Inflammatory macrophage (primary cell): ENCODE measurements at places on chromosomes 5 and 9.
A peak's percentile ranks its signal among the peaks of the same experiment; 100 is the strongest.

GRCh38 chr9:103660830-103661229, 433.3 kb upstream of the SMC2 start:
- no peak for DNase-seq

DNA sequence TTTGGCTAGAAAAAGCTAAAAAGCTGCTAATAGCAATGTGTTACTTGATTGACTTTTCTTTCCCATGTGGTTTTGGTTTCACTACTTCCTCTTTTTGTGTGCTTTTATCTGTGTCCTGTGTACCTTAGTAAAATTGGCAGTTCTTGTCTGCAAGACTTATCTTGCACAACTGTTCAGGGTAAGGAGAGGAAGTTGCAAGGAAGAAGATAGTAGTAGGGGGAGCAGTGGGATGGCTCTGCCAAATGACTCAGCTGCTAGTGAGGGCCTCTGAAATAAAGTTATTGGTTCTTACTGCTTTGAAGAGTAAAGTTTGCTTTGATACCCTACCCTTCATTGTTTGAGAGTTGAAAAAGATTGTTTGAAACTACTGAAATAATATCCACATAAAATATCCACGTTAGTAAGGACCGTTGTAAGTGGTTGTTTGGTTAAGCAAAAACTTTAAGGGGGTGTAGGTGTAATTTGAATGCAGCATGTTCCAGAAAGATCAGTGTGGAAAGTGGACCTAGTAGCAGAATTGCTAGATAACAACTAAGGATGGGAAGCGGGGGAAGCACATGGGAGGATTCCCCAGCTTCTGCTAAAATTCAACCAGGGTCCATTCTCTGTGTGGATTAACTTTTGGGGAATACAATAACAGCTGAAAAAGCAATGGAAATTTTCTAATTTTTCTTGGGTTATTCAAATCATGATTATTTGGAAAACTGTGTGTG, 123.5 kb downstream of the SCAMP1 start:
- DNase-seq, result peak; percentile 84

- DNase-seq, result no peak
Measured at GRCh38 chr9:95989297-95989696, 113.8 kb downstream of the ERCC6L2 start.

GRCh38 chr5:128213833-128214232, 130.3 kb downstream of the SLC12A2 start:
- no peak for DNase-seq

DNA sequence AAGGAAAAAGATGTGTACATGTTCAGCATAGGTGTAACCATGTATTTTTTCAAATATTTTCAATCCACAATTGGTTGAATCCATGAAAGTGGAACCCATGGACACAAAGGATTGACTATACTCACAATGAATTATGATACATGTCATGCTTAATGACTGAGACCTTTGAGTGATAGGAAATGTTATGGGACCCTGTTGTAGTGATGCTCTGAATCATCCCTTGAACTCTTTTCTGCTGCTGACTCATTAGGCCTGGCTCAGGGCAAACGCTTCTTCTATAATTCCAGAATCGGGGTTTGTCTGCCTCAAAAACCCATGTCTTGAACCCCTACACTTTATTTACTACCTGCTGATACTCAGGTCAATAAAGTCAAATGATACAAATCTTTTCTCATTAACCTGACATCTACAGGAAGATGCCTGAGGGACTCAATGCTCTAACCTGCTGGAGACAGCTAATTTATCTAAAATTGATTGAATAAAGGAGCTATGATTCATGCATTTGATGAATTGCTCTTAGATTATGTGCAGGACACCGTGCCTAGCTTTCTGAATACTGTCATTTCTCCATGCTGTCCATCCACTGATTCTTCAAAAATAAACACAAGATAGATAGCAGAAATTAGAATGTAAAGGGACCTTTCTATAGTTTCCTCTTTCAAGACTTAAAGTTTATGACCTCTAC, 260.1 kb downstream of the PRELID2 start:
- DNase-seq, result no peak

DNA sequence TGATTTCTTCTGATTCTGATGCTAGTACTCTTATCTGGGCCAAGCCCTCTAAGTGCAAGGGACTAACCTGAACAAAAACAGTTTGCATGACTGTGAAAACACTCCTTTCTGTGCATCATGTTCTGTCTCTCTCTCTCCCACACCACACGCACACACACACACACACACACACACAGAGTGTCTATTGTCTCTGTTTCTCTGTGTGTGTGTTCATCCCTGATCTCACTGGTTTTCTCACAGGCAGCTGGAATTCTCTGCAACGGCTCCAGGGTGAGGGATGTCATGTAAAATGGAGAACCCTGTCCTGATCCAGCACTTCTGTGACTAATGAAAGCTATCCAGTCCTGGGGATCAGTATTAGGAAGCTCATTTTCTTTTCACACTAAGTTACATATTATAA, 453.1 kb upstream of the RGMB start:
- no peak for DNase-seq

DNA sequence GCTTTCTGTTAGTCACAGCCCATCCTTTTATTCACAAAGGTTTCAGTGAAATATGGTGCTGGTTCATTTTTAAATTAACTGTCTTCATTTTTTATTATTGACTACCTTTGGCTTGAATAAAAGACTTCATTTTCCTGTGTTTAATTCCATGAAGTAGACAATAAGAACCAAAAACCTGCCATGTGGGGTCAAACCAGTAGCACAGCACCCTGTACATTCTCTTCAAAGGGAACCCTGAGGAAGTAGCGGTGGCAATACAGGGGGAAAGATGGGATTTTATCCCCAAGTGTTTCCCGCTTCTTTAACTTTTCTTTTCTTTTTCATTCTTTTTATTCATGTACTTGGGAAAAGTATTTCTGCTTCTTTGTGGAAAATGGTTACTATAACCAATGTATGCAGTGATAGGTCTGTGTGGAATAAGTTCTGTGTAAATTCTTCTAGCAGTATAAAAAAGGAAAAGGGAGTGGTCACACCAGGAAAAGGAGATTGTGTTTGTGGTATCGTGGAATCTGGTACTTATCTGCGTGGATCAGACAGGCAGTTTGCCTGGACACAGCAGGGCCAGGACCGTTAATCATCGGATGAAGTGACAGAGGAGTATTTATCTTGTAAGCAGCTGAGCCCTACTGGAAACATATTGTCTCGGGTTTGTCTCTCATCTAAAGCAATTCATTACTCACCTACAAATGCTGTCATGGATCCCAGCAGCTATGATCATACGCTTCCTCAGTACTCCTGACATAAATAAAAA, 94.2 kb downstream of the PPIC start:
- no peak for DNase-seq

- DNase-seq, result no peak
Measured at GRCh38 chr5:102596113-102596512, 97.3 kb upstream of the SLCO6A1 start.

DNA sequence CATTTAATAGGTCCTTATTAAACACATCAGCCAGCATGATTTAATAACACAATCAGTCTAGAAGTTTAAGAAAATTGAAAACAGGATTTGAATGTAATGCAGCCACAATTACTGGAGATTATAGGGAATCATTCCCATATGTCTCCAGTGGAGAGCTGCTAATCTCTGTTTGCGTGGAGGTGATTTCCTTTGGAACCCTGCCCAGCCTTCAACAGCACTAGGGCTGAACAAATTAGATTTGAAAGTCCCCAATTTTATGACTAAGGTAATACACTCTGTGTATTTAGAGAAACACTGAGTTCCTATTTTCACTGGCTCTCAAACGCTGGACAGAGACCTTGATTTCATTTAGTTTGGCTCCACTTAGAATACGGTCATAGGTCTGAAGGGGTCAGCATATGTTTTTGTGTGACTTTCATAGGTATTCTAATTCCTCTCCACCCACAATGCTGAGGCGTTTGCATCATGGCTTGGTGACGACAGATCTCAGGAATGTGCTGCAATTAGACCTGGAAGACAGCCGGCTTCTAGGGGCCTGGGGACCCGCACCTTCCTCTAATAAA, 508.3 kb downstream of the EBF1 start:
- no peak for DNase-seq

- no peak for DNase-seq
Measured at GRCh38 chr9:27430750-27431535, 93.1 kb upstream of the IFNK start.

DNA sequence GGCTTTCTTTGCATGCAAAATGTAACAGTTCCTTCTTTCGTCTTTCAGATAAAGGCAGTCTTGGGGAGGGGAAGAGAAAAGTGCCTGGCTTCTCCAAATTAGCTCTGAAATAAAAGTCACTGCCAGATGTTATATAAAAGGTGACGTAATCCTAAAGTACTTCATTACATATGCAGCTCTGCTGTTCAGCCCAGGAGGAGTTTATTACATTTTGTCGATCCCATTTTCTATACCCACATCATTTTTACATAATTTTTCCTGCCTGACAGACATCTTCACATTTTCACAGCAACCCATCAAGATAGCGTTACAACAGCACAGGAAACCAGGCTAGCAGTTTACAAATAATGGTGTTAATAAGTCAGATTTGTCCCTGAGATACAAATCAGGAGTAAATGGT, 86.7 kb upstream of the SLC30A5 start:
- DNase-seq, result no peak

GRCh38 chr5:111313017-111313724, 89.0 kb downstream of the CAMK4 start:
- no peak for DNase-seq

- DNase-seq, result no peak
Measured at GRCh38 chr9:127637322-127637847, 25.3 kb downstream of the STXBP1 start.

- DNase-seq, result no peak
Measured at GRCh38 chr5:72452515-72453245, 54.5 kb downstream of the ZNF366 start.

DNA sequence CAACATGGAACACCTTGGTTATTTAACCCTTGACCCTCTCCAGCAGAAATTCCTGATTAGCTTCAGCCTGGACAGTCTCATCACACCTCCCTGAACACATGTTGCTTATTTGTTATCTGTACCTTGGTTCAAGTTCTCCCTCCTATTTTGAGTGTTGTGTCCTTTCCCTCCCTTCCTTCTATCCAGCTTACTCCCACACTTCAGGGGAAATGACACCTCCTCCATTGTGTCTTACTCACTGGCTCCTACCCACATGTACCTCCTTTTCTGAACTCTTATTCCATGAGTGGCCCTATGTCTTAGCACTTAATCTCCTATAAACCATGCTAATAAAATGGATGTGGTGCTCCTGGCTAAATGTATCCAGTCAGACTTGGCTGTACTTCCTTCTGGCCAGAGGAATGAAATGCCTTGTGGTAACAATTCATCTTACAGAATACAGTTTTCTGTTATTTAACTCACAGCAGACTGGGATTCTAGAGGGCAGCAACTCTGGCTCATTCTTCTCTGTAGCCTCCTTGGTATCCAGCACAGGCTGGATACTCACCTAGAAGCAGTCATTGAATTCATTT, 11.2 kb downstream of the LIX1 start:
- DNase-seq, result no peak

- no peak for DNase-seq
Measured at GRCh38 chr5:5483880-5484598, 61.6 kb downstream of the ICE1 start.

DNA sequence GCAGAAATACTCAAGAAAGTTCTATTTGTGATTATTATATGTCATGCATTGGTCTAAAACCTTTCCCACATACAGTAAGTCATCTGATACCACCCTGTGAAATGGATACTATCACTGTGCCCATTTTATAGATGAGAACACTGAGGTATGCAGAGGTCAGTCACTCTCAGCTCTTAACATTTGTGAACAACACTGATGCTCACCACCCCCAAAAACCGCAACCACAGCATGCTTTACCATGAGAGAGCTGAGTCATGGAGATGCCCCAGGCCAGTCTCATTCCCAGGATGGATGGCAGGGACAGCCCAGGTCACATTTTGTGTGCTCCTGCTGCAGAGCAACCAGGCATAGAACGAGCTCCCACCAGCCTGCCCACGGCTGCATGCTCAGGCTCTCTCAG, 53.5 kb upstream of the IRX1 start:
- no peak for DNase-seq

- DNase-seq, result no peak
Measured at GRCh38 chr9:7481570-7481969, 318.0 kb downstream of the DMAC1 start.

DNA sequence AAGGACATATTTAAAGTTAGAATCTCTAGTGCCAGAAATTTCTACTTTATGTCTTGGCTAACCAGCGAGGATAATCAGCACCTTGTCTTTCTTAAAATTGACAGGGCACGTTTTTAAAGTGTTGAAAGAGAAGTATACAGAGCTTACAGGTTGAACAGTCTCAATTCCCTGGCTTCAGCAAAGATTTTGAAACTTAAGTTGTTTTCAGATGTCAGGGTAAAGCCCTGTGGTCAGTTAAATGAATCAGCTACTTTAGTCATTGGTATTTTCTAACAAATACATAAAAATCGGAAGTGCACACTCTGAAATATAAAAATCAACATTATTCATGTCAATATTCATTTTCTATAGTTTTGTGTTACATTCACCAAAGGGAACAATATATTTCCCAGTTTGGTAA, 29.1 kb downstream of the SNCAIP start:
- DNase-seq, result no peak

- no peak for DNase-seq
Measured at GRCh38 chr9:137149942-137150616, 11.1 kb downstream of the GRIN1 start.

DNA sequence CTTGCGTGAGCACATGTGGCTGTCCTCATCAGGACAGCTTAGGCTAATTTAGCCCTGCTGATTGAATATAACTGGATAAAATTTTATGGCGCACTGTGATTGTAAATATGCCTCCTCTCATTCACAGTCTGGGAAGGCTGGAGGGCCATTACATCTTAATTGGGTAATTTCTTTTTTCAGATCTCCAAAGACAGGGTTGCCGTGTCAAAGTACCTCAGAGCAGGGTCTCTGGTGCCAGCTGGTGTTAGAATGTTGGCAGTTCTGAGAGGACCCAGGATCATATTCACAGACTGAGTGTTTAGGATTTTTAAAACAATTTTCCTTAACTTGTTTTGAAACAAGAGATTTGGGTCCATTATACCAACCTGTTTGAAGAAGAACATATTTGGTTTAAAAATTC, 455.7 kb upstream of the TLE4 start:
- DNase-seq, result no peak

DNA sequence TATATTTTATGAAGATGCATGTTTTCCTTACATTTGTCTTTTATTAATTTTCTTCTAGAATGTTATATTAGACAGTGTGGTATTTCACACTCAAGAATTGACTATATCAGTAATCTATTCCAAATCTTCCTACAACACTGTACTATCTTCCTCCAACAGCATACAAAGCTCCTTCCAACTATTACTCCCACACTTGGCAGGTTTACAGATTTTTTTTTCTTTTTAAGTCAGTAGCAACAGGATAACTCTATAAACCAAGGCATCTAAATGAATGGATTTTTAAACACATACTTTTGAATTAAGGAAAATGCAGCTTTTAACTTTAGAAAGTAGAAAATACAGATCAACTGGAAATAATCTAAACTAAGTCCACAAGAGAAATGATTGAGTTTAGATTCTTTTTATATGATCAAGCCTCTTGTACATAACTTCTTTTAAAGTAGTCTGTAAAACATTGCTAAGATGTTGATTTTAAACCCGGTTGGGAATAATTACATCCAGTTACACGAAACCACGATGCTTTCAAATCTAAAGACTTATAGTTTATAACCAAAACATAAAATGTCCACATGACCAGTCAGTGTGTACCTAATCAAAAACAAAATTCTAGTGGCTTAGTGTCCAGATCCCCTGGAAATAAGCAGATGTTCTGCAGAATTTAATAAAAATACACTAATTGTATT, 281.6 kb downstream of the ADAMTS6 start:
- DNase-seq, result no peak

- DNase-seq, result no peak
Measured at GRCh38 chr9:27771803-27772545, 198.7 kb upstream of the C9orf72 start.

- DNase-seq, result peak; percentile 85
Measured at GRCh38 chr5:143176048-143176447, 227.4 kb downstream of the NR3C1 start.
